ENCODE measurements at places on chromosomes 5 and 9.

GRCh38 chr5:89128092-89128491 lies 245.1 kb upstream of the MEF2C start:
- DNase-seq: no peak

- no peak for DNase-seq
Measured at GRCh38 chr9:38047301-38048251, 21.5 kb downstream of the SHB start.

DNA sequence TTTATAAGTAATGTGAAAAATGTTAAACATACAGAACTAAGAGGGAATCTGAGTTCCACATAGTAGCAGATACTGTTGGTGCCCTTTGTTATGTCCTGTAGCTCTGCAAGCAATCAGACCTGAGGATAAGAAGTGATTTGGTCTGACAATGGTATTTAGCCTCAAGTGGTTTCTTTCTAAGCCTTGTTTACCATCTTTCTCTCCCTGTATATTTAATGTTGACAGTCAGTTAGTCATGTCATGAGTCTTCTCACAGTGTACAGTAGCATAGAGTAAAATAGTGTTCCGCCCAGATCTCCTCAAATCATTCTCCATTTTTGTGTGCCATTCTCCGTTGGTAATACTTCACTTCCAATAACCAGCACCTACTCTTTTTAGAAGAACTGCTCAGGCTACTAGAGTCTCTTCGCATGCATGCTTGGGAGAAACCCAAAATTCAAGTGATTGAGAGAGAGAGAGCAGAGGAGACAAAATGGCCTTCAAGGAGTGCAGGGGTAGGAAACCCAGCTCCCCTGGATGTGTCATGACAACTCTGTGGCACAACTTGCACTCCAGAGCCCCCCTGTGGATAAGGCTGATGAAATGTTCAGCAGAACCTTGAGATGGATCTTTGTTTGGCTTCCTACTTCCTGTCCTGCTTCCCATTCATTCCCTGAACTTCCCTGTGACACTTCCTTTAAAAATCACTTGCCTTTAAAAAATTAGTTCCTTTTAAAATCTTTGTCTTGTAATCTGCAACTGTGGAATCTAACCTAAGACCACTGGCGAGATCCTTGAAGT lies 129.2 kb upstream of the FST start:
- DNase-seq: no peak

- DNase-seq: no peak
Measured at GRCh38 chr5:130520211-130520610, 615.9 kb downstream of the CHSY3 start.

- DNase-seq: no peak
Measured at GRCh38 chr5:23727271-23727670, 219.9 kb downstream of the PRDM9 start.

- DNase-seq: no peak
Measured at GRCh38 chr5:160169326-160169725, 50.1 kb upstream of the PWWP2A start.

DNA sequence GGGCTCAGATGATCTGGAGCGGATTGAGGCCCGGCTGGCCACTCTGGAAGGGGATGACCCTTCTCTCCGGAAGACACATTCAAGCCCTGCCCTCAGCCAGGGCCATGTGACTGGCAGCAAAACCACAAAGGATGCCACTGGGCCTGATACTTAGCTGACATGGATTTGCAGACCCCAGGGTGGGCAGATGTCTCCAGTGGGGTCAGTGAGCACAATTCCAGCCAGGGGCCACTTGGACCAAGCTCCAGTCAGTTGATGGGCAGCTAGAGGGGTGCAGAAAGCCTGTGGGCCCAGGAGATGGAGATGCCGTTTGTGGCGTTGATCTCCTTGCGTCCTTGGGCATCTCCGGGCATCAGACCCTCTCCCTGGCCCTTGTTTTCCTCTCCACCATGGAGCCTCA lies 46.7 kb downstream of the PSD2 start:
- no peak for DNase-seq

DNA sequence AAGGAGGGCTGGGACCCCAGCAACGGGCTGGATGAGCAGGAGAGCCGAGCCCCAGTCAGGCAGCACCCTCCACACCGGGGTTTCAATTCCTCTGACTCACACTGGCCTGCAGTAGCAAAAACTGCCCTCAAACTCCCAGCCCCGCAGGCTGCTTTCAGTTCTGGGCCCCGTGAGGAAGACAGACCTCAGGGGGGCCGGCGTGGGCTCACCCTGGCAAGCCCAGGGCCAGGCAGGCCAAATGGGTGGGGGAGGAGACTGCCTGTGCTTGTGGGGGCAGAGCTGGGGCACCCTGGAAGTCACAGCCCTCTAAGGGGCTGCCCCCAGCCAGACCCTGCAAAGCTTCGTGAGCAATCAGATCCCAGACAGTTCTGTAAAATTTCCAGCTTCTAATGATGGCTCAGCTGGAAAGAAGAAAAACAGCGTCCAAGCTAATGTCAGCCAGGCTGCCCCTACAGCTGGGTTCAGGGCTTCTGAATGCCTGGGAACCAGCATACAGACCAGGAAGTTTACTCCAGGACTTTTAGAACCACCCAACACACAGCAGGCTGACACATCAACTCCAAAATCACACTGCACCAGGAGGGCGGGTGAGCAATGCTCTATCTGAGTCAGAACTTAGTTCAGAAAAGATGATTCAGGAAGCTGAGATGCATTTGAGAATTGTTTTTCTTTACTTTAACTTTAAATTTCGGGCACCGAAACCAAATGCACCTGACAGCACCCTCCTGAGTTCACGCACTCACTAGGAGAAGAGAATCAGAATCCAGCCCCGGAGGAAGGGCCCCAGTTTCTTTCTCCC lies 34.7 kb downstream of the LPCAT1 start:
- DNase-seq: no peak

DNA sequence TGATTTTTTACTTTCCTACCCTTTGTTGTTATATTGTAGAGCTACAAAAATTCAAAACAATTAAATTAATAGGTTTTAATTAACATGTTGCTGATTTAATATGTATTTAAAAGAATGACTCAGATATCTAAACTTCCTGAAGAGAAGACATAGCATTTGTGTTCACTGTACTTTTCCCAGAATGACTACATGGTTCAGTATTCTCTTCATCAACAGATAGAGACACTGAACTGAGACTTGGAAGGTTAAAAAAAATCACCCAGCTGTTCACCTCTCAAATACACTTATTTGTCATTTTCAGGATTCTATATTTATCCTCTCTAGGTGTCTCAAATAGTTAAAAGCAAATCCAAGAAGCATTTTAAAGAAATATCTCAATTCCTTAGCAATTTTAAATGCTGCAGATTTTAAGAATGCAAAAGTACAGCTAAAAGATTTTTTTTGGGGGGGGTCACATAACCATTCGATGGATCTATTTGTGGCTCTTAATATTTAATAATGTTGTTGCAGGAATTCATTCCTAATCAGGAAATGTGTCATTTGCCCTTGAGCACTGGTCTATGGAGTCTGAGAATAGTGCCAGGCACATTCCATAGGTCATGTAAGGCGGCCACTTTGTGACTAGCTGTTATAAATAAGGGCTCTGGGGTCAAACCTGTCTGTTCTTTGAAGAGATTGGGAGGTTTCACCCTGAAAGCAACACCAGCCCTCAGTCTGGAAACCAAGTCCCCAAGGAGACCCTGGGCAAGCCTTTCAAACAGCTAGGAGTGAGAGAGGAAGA lies 463.1 kb downstream of the NR2F1-AS1 start:
- no peak for DNase-seq

- no peak for DNase-seq
Measured at GRCh38 chr5:69030358-69031062, 63.3 kb upstream of the SLC30A5 start.

DNA sequence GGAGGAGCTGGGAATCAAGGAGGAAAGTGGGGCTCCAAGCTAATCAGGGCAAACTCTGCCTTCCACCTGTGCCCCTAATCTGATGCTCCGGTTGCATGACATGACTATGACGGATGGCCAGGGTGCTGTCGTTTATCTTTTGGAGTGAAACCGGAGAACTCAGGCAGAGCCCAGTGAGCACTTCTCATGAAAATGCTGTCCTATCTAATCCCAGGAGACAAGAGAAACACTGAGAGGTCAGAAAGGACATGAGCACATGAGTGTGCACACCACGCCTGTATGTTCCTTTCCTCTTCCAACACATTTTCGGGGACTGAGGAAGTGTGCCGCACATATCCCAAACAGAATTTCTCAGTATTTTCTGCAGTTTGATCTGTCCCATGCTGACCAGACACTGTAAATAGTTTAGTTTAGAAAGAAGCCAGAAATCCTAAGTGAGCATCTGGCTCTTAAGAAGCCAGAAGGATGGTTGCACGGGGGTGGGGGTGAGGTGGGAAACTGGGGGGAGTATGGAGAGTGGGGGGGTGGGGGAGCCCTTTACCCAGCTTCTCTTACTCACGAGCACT lies 217.1 kb downstream of the TSSK1B start:
- no peak for DNase-seq

DNA sequence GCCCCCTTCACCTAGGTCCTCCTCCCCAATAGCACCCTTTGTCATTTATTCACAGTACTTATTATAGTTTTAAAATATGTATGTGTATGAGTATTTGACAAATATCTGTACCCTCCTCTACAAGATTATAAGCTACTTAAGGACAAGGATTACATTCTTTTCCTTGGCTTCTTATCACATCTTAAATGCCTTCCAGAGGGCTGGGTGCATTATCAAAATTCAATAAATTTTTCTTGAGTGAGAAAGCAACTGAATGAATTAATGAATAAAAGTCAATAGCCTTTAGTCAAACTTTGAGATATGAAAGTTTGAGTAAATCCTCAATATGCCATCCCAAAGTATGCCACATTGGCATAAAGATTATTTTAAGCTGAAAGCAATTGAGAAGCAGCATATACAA lies 621.7 kb downstream of the DNAH5 start:
- no peak for DNase-seq

DNA sequence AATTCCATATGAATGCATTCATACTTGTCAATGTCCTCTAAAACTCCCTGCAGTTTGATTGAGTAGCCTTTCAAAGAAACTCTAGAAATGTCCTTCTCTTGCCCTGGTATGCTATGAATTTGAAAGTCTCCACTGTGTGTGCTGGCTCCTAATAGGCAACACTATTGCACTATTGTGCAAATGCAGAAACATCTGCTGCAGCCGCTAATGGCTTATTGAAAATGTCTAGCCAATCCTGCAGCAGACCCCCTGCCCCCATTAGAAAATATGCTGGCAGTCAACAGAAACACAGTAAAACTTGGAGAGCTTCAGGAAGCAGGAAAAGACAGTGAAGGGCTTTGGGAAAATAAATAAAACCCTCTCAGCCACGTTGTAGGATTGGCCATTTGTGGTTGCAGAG lies 87.3 kb upstream of the GRAMD2B start:
- DNase-seq: no peak

GRCh38 chr5:82332886-82333615 lies 54.9 kb upstream of the RPS23 start:
- DNase-seq: no peak

GRCh38 chr5:71932655-71933338 lies 174.5 kb upstream of the MAP1B start:
- DNase-seq: no peak

GRCh38 chr5:91164424-91164823 lies 218.7 kb downstream of the ARRDC3 start:
- no peak for DNase-seq

DNA sequence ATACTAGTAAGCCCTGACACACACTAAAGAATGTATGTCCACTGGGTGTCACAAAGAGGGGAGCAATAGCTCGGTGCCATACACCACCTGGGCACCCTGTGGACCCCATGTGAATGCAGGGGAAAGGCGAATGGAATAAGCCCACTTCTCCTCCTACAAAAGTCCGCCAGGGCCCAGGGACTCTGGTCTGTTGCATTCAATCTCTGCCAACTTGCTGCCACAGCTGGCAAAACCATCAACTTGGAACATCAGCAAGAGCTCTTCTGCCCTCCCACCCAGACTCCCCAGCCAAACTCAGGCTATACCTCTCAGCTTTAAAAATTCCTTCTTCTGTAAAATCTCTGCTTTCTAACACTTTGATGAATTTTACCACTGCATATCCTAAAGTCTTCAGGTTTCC lies 54.5 kb downstream of the PFDN1 start:
- DNase-seq: no peak

- no peak for DNase-seq
Measured at GRCh38 chr5:65061974-65062353, 293.2 kb downstream of the CWC27 start.

DNA sequence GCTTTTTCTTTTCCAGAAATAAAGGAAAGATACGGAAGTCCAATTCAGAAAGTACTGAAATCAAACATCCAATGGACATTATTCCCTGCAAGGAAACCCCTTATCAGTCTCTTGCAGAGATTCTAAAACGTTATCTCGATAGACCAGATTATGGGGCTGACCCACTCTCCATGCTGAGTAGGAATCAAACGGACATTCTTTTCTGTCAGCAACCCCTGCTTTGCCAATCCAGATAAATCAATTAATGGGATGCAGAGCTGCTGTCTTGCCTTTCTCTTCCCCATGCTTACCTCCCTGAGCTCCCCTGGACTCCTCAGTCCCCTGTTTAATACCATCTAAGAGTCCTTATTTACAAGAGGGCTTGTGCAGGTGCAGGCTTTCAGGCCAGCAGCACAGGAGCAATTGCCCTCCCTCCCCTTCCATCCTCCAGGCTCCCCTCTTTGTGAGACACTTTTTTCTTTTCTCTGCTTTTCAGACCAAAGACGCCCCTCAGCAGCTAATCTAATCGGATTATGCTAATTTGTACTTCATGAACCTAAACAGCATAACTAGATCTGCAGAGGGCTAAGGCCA lies 14.2 kb downstream of the TAL2 start:
- DNase-seq: no peak

All from stimulated activated CD4-positive, alpha-beta T cell treated with anti-CD3 and anti-CD28 coated beads, Interleukin-12 subunit alpha, Interleukin-12 subunit beta, amount 100 ng/mL, for 48 hours (primary cell).